Stimulated activated CD8-positive, alpha-beta memory T cell treated with anti-CD3 and anti-CD28 coated beads, Interleukin-7, amount 100 ng/mL, for 48 hours (primary cell): ENCODE measurements at places on chromosomes 7 and 10.

DNA sequence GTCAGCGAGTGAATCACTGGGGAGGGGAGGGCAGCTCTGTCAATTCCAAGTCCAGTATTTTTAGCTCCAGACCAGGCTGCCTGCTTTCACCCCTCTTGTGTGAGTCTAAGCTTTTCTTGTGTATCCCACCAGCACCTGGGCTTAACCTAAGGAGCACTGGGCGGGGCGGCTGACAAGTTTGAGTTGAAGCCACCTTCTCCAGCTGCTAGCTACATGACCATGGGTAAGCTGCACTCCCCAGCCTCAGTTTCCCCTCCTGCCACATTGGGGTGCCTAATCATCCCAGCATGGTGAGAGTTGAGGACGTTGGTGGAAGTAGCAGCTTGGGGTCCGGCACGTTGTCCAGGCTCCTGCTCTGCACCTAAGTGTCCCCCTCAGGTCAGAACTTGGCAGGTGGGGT is 89.8 kb upstream of the PCBD1 start:
- DNase-seq = no peak

- DNase-seq = no peak
These were observed 904.1 kb downstream of the KCNMA1 start for GRCh38 chr10:76733441-76733936.

GRCh38 chr10:77444041-77444440 is 193.6 kb downstream of the KCNMA1 start:
- no peak for DNase-seq

- DNase-seq = no peak
These were observed 29.5 kb downstream of the PLXDC2 start for GRCh38 chr10:19845503-19846368.

- DNase-seq = no peak
These were observed 12.8 kb upstream of the MMP21 start for GRCh38 chr10:125788156-125789034.

DNA sequence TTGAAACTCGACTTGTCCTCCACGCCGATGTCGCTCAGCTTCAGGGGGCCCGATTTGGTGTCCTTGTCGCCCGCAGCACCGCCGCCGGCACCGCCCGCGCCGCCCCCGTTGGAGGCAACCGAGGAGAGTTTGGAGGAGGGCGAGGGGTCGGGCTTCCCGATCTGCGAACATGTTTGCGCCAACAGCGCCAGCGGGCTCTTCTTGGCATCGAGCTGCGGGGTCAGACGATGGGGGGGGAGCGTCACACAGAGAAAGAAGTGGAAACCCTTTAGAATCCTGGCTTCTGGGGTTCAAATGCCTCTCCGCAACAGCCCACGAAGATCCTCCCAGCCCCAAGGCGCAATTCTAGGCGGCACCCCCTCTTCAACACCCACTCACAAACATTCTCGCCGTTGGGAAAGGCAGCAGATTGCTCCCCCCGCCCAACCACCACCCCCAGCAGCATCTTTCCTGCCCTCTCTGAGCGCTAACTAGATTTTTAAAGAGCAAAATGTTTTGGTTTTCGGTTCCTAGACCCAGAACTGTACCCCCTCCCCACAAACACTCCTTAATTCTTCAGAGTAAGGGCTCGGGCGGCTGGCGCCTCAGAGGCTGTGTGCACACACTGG is 1.3 kb downstream of the ZNF503 start:
- DNase-seq = no peak
